Suppressor macrophage treated with lipopolysaccharide for 1 hour (primary cell): ENCODE measurements at places on chromosomes 2 and 18.

DNA sequence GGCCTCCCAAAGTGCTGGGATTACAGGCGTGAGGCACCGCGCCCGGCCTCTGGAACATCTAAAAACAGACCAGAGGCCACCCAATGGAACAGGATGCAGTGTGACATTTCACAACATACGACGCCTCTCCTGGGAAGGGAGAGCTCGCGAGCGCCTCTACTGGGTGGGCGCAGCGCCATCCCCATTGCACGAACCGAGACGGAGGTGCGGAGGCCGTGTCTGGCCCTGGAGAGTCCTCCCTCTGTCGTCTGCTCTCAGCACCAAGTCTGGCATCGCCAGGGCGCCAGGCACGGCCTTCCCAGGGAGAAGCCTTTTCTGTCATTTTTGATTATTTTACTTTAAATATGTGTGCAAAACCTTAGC lies 9.4 kb upstream of the GBX2 start:
- DNase-seq = peak; percentile 42

DNA sequence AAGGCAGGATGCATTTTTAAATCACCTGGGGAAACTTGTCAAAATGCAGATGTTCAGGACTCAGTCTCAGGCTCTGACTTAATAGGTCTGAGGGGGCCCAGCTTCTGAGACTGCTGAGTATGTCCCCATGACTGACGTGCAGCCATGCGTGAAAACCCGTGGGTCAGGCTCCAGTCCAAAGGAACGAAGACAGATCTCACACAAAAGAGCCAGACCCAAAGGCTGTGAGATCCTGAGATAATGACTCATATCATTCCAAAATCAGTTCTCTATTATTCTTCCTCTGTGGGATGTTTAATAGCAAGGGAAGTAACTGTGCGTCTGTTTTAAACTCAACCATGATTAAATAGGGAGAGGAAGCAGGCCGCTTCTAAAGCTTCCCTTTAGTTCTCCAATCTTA lies 107.4 kb upstream of the ACAA2 start:
- peak; percentile 21 for DNase-seq

DNA sequence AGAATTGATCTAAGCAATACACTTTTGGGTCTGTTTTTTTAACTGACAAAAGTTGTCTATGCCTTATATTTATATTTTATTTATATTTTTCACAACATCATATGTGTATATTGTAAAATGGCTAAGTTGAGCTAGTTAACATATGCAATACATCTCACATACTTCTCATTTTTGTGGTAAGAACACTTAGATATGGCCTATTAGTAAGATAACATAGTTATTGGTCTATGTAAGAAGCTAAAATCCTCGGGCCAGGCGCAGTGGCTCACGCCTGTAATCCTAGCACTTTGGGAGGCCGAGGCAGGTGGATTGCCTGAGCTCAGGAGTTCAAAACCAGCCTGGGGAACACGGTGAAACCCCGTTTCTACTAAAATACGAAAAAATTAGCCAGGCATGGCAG lies 275.6 kb upstream of the ID2 start:
- DNase-seq = no peak

DNA sequence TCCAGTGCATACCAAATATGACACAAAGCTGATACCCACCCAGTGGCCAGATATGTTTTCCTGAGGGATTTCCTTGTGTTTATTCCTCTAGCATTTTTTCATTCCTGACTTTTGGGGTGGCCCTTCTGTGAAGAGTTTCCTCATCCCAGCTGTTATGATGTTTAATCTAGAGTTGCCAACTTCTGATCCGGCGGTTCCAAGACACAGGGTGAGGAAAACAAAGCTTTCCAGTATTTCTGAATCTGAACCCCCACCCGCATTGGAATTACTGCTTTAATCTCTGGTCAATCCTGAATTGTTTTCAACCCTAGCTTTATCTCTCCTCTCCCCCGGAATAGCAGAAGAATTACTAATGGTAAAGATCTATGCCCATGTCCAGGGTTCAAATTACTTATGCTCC lies 39.2 kb upstream of the PNPT1 start:
- no peak for DNase-seq

DNA sequence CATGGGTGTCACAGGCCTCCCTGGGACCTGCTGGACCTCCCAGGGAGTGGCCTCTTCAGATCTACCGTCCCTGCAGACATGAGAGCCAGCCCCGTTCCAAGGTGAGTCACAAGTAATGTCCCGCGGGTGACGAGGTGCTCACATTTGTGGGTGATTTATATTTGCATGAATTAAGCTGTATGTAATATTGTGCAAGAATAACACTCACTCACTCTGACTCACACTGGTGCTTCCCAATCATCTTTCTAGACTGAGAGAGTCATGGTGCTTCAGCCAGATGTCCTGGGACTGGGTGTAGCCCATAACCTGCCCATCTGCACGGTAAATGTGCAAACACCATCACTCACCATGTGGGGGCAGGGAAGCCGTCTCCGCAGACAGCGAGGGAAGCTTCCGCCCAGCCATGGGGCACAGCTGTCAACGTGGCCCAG lies 347.5 kb upstream of the SALL3 start:
- peak; percentile 79 for DNase-seq

- DNase-seq = no peak
Measured at GRCh38 chr2:119123389-119123788, 35.2 kb downstream of the C1QL2 start.

GRCh38 chr2:150788426-150789140 lies 301.1 kb upstream of the RND3 start:
- no peak for DNase-seq

DNA sequence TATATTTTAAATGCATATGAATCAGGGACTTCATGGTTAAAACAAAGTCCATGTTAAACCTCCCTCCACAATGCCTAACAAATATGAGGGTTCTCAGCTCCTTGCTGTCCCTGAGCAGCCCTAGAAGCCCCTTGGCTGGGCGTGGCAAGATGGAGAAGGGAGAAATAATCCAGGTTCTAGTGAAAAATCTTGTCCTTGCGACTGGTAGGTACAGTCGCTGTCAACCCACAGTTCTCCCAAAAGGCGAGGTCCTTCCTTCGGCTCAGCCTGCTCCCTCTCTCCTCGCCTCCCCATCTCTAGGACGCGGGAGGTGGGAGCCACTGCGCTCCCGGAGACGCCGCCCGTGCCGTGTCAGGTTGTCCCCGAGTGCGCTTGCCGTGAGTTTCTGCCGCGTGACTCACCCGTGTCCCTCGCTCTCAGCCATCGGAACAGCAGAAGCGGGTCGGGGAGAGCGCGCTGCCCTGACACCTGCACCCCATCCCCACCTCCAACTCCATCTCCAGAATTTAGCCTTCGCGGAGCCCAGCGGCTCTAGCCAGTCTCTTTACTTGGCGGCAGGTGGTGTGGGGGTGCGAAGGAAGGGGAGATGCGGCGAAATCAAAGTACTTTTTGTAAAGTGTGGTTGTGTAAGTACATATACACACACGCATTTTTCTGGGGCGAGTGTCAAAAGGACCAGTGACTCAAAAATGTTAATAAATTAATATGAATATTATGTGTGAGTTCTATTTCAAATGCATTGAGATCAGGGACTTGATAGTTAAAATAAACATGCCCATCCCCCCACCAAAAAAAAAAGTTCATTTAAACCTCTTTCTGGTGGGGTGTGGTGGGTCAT lies 65.1 kb upstream of the TMEM17 start:
- no peak for DNase-seq

GRCh38 chr2:171034315-171034714 lies 105.3 kb downstream of the GORASP2 start:
- DNase-seq = no peak

GRCh38 chr2:64625299-64626145 lies 28.2 kb downstream of the SERTAD2 start:
- peak; percentile 59 for DNase-seq

DNA sequence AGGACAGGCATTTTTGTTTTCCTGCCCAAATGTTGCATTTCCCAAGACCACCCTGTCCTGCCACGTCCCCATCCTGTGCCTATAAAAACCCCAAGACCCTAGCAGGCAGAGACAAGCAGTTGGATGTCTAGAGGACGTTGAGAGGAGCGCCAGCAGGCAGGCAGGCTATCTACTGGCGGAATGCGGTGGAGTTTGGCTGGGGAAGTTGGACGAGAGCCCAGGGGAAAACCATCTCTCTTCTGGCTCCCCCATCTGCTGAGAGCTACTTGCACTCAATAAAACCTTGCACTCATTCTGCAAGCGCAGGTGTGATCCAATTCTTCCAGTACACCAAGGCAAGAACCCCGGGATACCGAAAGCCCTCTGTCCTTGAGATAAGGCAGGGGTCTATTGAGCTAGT lies 72.5 kb downstream of the ARL6IP6 start:
- no peak for DNase-seq

- peak; percentile 1 for DNase-seq
Measured at GRCh38 chr2:156585457-156585856, 149.3 kb downstream of the GPD2 start.

DNA sequence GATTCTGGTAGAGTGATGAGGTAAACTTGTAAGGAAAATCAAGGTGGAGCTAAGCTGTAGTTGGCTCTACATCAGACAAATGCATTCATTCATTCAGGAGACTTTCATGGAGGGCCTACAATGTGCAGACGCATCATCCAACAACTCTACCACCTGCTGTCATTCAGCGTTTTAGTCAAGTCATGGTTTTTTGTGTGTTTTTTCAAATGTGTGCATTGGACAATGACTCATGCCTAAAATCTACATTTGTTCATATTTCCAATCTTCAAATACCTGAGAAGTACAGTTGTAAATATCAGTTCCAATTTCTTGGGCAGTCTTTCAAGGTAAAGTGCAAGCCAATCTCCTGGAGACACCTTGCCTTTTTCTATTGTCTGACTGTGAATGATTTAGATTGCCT lies 108.0 kb upstream of the LGALSL start:
- DNase-seq = no peak

GRCh38 chr2:55888936-55889335 lies 34.6 kb downstream of the EFEMP1 start:
- no peak for DNase-seq

- DNase-seq = no peak
Measured at GRCh38 chr2:171522788-171523087, 464 bp downstream of the CYBRD1 start.

DNA sequence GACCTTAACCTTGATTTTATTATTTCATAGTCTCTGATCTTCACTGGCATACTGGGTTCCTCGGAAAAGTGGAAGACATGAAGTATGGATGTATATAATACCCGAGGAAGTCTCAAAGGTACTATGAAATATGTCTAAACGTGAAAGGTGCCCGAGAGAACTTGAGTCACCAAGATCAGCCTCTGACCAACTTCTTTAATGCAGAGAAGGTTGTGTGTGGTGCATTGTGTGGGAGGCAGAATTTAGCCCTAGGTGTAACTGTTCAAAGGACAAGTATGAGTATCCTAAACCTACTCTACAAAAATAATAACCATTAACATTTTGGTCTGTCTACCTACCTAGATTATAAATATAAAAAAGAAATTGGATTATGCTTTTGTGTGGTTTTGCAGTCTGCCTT lies 36.1 kb downstream of the OSBPL6 start:
- DNase-seq = no peak

DNA sequence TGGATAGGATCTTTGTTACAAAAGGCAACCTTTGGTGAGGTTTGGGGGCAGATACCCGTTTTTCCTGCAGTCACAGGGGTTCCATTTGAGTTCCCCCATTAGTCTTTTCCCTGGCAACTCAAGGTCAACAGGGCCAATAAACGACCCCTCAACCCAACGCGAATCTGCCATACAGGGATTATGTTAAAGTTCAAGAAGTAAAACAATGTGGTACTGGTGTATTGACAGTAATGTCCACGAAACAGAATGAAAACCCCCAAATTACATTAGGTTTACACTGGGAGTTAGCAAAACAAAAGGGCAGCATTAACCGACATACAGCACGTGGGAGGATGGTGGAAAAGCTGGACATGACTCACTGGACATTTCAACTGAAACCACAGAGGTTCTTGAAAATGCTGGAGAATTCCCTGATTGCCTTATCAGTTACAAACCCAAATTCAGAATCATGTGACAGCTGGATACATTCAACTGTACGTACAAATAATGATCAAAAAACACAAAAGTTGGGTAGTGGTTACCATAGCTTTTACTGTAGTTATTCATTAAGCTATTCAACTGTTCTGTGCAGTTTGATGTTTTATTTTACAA lies 4.9 kb upstream of the IMP4 start:
- peak; percentile 90 for DNase-seq

DNA sequence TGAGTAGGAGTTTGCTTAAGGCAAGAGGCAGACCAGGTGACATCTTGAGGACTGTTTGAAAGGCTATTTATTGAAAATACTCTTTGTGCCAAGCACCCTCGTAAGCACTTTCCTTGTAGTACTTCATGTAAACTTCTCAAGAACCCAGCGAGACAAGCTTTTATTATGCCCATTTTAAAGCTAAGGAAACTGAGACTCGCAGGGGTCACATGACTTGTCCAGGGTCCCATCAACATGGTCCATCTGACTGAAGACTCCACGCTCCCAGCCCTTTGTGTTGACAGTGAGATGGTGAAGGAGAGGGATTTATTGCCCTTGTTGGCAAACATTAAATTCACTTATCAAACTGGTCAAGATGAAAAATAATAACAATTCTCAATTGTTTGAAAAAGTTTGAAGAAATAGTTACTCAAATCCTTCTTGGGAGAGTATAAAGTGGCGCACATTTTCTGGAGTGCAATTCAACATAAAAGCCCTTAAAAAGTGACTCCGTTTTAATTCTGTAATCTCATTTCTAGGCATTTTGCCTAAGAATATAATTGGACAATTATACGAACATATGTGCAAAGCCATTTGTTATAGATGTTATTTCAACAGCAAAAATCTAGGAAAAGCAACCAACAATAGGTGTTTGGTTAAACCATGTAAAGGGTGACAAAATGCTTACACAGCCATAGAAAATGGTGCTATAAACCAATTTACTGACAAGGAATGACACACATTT lies 270.5 kb upstream of the NCKAP5 start:
- DNase-seq = no peak

DNA sequence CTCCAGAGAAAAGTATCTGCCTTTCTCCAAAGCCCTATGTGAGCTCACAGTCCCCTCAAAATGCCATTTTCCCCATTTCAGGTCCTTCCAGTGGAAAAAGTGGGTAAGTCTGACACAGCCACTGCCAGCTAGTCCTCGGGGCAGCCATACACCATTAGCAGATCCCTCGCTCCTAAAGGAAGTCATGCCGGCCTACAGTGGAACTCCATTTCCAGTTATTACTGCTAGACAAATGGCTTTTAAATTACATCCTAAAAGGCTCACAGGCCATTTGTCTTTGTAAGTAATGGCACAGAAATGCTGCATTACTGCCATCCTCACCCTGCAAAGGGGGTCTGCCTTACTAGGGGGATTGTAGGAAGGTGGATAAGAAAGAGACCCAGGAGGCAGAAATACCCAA lies 259.4 kb upstream of the SIX2 start:
- DNase-seq = no peak
